Right renal cortex interstitium (tissue), 3 donors: ENCODE measurements at places on chromosomes 2 and 18. TPM values are rescaled to one million over a fixed set of nuclear protein-coding genes. Genes with fewer than 3 reads are reported as not detected.

The TEKT4 gene
- polyA plus RNA-seq, result 0.32 TPM

GRCh38 chr2:56582570-56582969 is 398.8 kb downstream of the CCDC85A start:
- no peak for DNase-seq

GRCh38 chr18:50091509-50092244 is 103.3 kb downstream of the MYO5B start:
- DNase-seq, result no peak

DNA sequence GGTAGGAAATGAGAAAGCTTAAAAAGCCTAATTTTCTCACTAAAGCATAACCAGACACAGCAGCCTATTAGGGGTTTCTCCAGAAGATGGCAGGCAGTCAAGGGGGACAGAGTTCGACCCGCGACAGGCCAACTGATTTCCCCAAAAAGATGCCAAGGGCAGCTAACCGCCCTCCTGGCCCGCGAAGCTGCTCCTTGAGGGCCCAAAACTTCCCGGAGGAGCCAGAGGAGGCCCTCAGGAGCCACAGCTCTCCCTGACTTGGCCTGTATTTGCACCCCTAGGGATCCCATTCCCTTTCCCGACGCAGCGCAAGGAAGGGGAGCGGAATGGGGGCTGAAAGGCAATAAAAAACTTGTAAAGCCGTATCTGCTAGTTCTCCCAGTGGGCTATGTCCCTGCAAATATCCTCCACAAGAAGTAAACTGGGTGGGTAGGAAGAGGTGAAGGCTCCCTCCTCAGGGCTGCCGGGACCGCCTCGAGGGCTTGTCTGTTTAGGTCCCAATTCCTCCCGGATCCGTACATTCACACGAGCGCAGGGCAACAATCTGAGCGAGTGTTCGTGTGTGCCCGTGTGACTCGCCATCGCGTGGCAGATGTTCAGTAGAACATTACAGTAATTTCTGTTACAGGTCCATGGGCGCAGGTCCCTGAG is 756 bp upstream of the NAGK start:
- DNase-seq, result no peak

DNA sequence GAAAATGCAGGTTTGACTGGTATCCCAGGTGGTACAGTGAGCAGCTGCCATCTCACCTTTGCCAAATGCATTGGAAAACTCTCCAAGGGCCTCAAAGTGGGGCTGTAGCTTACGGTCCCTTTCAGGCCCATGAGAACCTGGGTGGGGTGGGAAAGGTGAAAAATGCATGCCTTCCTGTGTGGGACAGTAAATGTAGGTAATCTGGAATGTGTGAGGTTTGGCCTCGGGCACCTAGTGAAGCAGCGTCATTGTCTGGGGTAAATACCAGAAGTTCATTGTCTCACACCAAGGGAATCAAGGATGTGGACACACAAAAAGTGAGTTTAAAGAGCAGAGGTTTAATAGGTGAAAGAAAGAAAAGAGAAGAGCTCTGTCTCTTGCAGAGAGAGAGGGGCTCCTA is 36.6 kb downstream of the TIMM21 start:
- no peak for DNase-seq

GRCh38 chr18:70036771-70037347 is 89.2 kb upstream of the CD226 start:
- DNase-seq, result no peak

The WDSUB1 gene
- 32.7 TPM for polyA plus RNA-seq

The SLC4A5 gene
- 1.4 TPM for polyA plus RNA-seq

GRCh38 chr18:54713386-54713785 is 114.9 kb upstream of the RAB27B start:
- no peak for DNase-seq

The IL36A gene
- not detected for polyA plus RNA-seq

DNA sequence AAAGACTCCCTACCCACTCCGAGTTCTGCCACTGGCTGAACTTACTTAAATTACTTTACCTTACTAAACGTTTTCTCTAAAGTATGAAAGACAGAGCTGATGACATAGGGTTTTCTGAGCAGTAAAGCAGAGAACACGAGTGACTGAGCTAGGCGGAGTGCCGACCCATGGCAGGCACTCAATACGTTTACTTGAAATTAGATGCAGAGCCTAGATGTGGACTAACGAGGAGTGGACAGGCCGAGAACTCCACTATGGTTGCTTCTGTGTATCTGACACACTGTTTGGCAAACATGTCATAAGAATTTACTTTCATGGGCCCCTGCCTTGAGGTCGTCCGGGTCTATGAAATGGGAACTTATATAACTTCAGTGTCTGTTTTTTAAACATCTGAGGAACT is 471.0 kb downstream of the STK39 start:
- DNase-seq, result no peak

- no peak for DNase-seq
Measured at GRCh38 chr2:18998491-18998890, 359.9 kb downstream of the OSR1 start.

GRCh38 chr2:120625865-120626560 is 109.7 kb upstream of the GLI2 start:
- DNase-seq, result no peak

DNA sequence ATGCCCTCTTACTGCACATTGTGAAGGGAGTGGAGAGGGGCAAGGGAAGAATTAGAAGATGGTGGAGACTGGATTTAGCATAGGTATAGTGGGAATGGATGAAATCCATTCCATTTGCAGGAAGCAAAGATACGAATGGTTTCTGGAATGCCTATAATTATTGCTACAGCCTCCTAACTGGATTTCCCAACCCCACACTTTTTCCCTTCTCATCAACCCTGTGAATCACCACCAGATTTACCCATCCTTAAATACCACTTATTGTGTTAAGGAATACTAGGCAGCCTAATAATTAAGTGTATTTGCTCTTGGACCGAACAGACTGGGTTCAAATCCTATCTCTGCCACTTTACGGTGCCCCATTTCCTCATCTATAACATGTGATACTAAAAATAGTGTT is 39.3 kb upstream of the CREB1 start:
- no peak for DNase-seq

DNA sequence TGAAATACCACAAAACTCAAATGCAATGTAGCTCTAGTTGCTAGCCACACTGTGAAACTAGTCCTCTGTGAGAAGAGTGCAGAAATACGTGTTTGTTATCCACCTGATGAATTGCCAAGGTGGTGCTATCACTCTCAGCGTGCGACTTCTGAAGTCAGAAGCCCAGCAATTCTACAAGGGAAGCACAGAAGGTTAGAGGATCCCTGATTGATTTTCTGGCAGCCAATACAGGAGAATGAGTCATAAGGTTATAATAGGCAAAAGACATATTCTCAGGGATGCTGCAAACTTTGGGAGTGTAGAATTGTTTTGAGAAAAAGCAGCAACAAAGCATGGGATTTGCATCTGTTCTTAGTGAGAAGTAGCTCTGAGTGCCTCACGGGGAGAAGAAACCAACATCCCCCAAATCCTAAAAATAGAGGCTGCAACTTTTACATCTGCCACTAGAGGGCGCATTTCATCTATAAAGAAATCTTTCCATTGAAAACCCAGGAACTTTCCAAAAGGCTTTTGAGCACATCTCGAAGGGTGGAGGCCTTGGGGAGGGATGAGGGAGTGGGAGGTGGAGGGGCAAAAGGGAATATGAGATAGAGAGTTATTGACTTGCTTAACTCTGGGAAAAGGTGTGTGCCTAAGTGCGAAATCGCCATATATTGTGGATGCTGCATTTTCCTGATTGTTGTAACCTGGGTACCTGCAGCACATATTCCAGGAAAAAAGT is 78.0 kb downstream of the TMEM182 start:
- peak; percentile 30 for DNase-seq

The FZD7 gene
- polyA plus RNA-seq, result 67.3 TPM

DNA sequence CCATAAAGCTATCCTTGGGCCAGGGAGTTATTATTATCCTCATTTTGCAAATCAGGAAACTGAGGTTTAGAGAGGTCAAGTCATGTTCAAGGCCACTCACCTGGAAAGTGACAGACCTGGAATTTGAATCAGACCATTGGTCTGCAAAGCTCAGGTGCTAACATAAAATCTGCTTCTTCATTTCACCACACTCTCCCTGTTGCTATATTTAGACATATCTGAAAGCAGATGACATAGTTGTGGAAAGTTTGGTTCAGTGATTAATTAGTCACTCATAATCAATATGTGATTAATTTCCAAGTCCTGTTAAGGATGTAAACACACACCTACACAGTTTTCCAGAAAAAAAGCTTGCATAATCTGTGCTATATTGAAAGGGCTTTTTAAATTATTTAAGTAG is 57.4 kb downstream of the LINC00305 start:
- no peak for DNase-seq

DNA sequence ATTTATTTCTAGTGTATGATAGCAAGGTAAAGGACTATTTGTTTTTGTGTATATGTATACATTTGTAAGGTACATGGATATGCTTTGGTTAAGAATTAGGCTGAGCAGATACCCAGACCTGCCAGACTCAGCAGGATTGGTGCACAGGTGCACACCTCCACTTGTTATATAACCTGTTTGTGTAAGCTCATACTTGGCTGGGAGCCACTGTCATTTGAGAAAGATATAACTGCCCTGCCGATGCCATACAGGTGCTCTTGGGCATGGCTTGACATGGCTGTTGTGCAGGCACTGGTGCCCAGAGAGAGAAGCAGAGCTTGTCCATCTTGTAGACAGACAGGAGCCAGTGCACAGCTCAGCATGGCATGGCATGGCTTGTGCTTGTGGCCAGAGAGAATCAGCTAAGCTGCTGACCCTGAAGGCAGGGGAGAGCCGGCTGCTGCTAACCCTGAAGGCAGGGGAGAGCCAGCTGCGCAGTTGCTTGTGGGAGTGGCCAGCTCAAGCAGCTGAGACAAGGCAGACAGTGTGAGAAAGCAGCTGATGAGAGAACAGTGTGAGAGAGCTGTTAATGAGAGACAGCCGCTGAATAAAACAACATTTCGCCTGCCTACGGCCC is 136.5 kb downstream of the RNF144A start:
- no peak for DNase-seq

DNA sequence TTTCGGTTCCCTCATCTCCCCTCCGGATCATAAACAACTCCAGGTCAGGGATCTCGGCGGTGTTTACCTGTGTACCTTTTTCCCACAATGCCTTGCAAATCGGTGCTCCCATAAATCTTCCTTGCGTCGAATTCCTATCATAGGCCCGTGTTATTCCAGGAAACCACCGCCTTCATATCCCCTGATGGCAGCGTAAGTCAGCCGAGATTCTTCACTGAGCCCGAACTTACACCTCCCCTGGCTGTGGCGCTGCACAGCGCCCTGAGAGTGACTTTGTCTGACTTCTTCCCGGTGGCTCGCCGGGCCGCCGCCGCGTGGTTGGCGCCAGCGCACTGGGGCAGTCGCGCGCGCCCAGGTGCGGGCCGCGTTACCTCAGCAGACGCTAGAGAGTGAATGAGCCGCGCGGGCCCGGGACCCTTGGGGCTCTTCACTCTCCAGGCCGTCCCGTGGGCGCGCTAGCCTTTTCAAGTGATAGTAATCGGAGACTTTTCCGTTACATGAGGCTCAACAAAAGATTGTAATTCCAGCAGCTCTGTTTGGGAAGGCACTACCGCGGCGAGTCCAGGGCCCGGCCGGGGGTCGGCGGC is 101.6 kb downstream of the SPTBN1 start:
- no peak for DNase-seq

DNA sequence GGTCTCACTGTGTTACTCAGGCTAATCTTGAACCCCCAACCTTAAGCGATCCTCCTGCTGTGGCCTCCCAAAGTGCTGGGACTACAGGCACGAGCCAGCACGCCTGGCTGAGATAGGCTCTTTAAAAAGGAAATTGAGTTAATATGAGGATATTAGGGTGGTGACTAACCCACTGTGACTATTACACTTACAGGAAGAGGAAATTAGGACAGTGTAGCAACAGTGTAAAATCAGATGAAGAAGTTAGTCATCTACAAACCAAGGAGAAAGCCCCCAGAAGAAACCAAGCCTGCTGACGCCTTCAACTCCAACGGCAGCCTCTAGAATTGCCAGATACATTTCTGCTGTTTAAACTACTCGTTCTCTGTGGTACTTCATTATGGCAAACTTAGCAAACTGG is 711.9 kb downstream of the SUCLG1 start:
- DNase-seq, result no peak

GRCh38 chr2:150853263-150853662 is 365.8 kb upstream of the RND3 start:
- DNase-seq, result no peak

- no peak for DNase-seq
Measured at GRCh38 chr2:240986787-240987411, 11.5 kb upstream of the SNED1 start.
